Gastrocnemius medialis (tissue), 4 donors: ENCODE measurements at places on chromosomes 3 and 15. TPM values are rescaled to one million over a fixed set of nuclear protein-coding genes. Genes with fewer than 3 reads are reported as not detected.

DNA sequence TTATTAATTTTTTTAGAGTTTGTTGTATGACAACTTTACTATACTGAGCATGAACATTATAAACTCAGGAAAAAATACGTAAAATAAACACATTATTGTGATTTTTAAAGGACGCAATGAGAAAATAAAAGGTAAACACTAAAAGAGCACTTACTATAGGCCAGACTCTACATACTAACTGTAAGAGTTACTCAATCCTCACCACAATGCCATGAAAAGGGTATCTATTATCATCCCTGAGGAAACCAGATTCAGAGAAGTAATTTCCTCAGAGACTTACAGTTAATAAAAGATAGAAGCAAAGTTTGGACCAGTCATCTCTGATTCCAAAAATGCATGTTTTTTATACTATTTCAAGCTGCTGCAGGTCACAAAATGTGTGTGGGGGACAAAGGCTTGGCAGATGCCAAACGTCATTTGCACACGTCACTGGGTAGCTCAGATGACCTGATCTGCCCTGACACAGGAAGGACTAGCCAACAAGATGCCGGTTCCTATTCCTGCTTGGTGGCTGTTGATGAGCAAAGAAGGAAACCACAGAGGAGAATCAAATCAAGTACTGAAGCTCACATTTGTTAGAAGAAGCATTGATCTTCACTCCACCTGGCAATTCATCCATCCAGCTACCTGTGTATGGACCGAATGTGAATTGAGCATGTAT is 42.3 kb downstream of the KLHL6 start:
- no peaks in the 10 kb centered on the region for H3K36me3 ChIP-seq
- H3K4me3 ChIP-seq, result no peak overlapping the region
- H3K27me3 ChIP-seq, result no peaks in the 10 kb centered on the region
- no peak overlapping the region for H3K27ac ChIP-seq
- no peak for DNase-seq

GRCh38 chr3:108590460-108590859 is 938 bp downstream of the DZIP3 start:
- peak overlapping the region; percentile 88 for H3K27ac ChIP-seq
- no peaks in the 10 kb centered on the region for H3K36me3 ChIP-seq
- no peak for DNase-seq
- peaks cover 14% of the 10 kb centered on the region for H3K4me1 ChIP-seq
- peak overlapping the region; percentile 89 for H3K4me3 ChIP-seq

Gene PSMD6
- total RNA-seq, result 150 TPM

DNA sequence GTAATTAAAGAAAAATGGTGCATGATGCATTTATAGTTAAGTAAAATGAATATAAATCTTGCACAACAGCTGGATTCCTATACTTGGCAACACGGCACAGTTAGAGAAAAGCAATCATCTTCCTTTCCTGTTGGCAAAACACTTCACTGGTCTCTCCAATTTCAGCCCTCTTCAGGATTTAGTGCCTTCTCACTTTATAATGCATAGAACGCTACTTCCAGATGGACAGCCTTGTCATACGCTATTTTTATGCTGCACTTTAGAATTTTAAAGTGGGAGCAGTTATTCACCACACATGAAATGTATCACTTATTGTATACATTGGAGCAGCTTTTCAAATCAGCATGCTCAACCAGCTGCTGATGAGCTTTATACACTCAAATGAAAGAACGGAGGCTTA is 194.4 kb upstream of the GBE1 start:
- H3K27me3 ChIP-seq, result no peaks in the 10 kb centered on the region
- H3K36me3 ChIP-seq, result no peaks in the 10 kb centered on the region
- no peak overlapping the region for H3K27ac ChIP-seq
- no peaks in the 10 kb centered on the region for H3K4me1 ChIP-seq
- H3K4me3 ChIP-seq, result no peak overlapping the region

Gene KBTBD13
- total RNA-seq, result 0.97 TPM

- H3K4me1 ChIP-seq, result peaks cover 95% of the 10 kb centered on the region
- H3K27ac ChIP-seq, result peak overlapping the region; percentile 95
- no peaks in the 10 kb centered on the region for H3K27me3 ChIP-seq
- no peaks in the 10 kb centered on the region for H3K36me3 ChIP-seq
- no peak for DNase-seq
These were observed 9.7 kb downstream of the ZXDC start for GRCh38 chr3:126465928-126466544.

GRCh38 chr15:38557921-38558320 is 6.7 kb downstream of the RASGRP1 start:
- no peaks in the 10 kb centered on the region for H3K4me1 ChIP-seq
- no peak overlapping the region for H3K4me3 ChIP-seq
- H3K27me3 ChIP-seq, result no peaks in the 10 kb centered on the region
- no peak overlapping the region for H3K27ac ChIP-seq

GRCh38 chr3:136195258-136196063 is 674 bp downstream of the MSL2 start:
- no peaks in the 10 kb centered on the region for H3K27me3 ChIP-seq
- H3K27ac ChIP-seq, result peak overlapping the region; percentile 91
- peak; percentile 63 for DNase-seq
- peak overlapping the region; percentile 84 for H3K4me3 ChIP-seq
- H3K36me3 ChIP-seq, result no peaks in the 10 kb centered on the region

Gene ARNT2
- total RNA-seq, result 6.6 TPM

DNA sequence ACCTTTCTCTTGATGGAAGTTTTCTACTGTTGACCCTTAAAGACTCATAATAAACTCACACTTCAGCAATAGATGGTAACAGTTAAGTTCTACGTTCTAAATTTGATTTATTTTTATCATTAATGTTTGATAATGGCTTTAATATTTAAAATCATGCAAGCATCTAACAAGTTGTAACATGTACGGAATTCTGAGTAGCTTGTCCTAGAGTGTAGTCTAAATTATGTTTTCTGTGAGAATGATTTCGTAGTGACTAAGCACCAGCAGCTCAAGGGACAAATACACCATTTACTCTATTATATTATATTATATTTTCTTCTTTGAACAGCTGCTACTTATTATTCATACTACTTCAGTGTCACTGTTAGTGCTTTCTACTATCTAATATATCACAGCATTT is 345.6 kb downstream of the NLGN1 start:
- no peaks in the 10 kb centered on the region for H3K36me3 ChIP-seq
- no peak for DNase-seq
- H3K27me3 ChIP-seq, result no peaks in the 10 kb centered on the region
- no peak overlapping the region for H3K4me3 ChIP-seq
- no peaks in the 10 kb centered on the region for H3K4me1 ChIP-seq
- no peak overlapping the region for H3K27ac ChIP-seq

DNA sequence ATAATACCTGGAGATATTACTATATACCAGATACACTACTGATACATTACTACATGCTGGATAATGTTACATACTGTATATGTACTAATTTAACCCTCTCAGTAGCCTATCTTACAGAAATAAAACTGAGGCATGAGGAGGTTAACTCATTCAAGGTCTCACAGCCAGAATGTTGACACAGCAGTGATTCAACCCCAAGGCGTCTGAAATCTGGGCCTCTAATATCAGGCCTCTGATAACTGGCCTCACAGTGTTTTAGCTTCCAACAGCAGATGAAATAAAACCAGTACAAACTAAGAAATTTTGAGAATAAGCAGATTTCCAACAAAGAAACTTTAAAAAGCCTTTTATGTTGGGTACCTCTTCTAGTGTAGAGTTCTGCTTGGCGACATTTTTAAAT is 23.4 kb downstream of the DZIP1L start:
- no peaks in the 10 kb centered on the region for H3K27me3 ChIP-seq
- no peak overlapping the region for H3K4me3 ChIP-seq
- no peaks in the 10 kb centered on the region for H3K36me3 ChIP-seq
- DNase-seq, result no peak
- H3K27ac ChIP-seq, result no peak overlapping the region

Gene ACTRT3
- total RNA-seq, result 5.8 TPM

Gene SLC28A2
- total RNA-seq, result not detected

GRCh38 chr3:140167600-140168281 is 232.8 kb downstream of the CLSTN2 start:
- H3K27me3 ChIP-seq, result no peaks in the 10 kb centered on the region
- DNase-seq, result no peak
- H3K4me1 ChIP-seq, result no peaks in the 10 kb centered on the region
- H3K27ac ChIP-seq, result no peak overlapping the region
- H3K36me3 ChIP-seq, result no peaks in the 10 kb centered on the region

GRCh38 chr3:197775317-197775716 is 15.7 kb upstream of the LRCH3 start:
- H3K4me3 ChIP-seq, result no peak overlapping the region
- no peaks in the 10 kb centered on the region for H3K27me3 ChIP-seq
- DNase-seq, result no peak
- H3K27ac ChIP-seq, result no peak overlapping the region
- H3K4me1 ChIP-seq, result no peaks in the 10 kb centered on the region
